Thyroid gland (tissue), 4 donors: ENCODE measurements at places on chromosomes 6 and 20. TPM values are rescaled to one million over a fixed set of nuclear protein-coding genes. Genes with fewer than 3 reads are reported as not detected.
A peak's percentile ranks its signal among the peaks of the same experiment; 100 is the strongest.

The ROS1 gene
- not detected for total RNA-seq

The ZBTB46 gene
- 39.9 TPM for total RNA-seq

DNA sequence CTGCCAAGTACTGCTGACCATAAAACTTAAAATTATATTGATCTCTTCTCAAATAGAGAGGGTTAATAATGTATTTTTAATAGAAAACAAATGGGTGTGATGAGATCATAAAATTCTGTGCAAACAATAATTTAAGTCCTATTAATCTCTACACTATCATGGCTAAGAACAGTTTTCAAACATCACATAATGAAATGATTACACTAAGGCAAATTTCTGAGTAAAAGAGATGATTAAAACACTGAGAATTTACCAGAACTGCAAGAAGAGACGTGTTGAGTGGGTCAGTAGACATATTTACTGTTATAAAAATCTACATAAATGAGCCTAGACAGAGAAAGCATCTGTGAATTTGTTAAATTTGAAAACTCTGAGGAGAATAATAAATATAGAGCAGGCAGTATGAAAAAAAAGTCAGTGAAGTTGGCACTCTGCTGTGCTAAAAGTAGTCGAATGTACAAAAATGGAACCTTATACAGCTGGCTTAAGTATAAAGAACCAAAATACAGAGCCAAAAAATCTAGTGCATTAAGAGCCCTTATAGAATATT, 302.6 kb upstream of the MANEA start:
- no peak overlapping the region for H3K4me3 ChIP-seq
- no peak for DNase-seq
- no peaks in the 10 kb centered on the region for H3K36me3 ChIP-seq

GRCh38 chr20:20210327-20210726, 157.6 kb upstream of the INSM1 start:
- H3K4me3 ChIP-seq: no peak overlapping the region
- H3K27ac ChIP-seq: no peak overlapping the region
- no peak for DNase-seq
- H3K36me3 ChIP-seq: no peaks in the 10 kb centered on the region
- no peaks in the 10 kb centered on the region for H3K4me1 ChIP-seq

DNA sequence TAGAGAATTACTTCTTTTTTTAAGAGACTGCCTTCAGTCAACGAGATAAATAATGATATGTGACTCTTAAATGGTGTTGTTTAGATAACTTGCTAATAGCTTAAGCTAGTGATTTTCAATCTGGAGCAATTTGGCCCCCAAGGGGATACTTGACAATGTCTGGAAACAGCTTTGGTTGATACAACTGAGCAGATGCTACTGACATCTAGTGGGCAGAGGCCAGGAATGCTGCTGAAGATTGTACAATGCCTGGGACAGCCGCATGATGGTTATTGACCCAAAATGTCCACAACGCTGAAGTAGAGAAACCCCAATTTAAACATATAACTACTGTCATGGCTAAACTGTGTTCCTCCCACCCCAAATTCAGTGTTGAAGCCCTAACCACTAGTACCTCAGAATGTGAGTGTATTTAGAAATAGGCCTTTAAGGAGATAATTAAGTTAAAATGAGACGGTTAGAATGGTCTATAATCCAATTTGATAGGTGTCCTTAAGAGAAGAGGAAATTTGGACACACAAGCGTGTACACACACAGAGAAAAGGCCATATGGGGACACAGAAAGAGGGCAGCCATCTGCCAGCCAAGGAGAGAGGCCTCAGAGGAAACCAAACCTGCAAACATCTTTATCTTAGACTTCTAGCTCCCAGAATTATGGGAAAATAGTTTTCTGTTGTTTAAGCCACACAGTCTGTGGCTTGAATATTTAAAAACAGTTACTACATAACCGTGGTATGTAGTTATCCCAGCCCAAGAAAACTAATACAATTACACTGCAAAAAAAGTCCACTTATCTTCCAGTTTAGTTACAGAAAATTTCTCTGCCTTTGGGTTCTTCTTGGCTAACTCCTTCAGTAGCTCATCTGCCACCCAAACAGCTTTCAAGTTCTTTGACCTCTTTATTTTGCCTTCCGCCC, 22.2 kb downstream of the RWDD2A start:
- no peaks in the 10 kb centered on the region for H3K36me3 ChIP-seq
- no peak overlapping the region for H3K27ac ChIP-seq
- H3K4me1 ChIP-seq: no peaks in the 10 kb centered on the region
- no peak overlapping the region for H3K4me3 ChIP-seq

The SPATS1 gene
- not detected for total RNA-seq

DNA sequence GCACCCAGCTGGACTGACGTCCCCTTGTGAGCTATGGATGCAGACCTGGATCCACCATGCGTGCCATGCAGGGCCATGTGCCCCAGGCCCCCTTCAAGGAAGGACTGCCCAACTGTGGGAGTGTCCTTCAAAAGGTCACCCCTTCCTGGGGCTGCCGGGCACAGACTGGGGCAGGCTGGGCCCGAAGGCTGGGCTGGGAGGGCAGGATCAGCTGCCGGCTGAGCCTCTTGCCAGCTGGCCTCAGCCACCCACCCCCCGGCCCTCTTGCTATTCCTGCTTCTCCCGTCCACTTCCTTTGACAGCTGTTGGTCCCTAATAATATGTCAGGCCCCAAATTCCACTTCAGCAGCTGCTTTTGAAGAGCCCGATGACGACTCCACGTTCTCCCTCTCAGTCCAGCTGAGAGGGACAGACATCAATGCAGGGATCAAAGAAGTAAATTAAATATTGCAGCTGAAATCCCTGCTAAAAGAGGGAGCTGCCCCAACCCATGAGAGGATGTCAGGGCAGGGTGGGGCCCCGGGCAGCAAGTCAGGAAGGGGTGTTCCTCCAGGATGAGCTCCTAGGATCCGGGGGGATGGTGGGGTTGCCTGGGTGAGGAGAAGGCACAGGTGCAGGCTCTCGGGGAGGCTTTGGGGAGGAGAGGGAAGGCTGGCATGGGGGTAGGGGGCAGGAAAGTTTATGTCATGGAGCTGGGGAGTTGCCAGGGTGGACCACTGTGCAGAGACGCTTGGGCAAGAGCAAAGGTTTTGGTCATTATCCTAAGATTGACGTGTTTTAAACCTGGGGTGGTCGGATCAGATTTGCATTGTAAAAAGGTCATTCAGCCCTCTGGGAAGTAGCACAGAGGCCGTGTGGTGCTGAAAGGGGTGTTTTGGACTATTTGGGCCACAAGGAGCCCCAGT, 185.0 kb downstream of the ANKRD60 start:
- no peaks in the 10 kb centered on the region for H3K27me3 ChIP-seq
- H3K4me1 ChIP-seq: no peaks in the 10 kb centered on the region
- no peak for DNase-seq
- no peak overlapping the region for H3K27ac ChIP-seq
- no peaks in the 10 kb centered on the region for H3K36me3 ChIP-seq

The EPPIN gene
- 1.1 TPM for total RNA-seq

- H3K27ac ChIP-seq: no peak overlapping the region
- peaks cover 7% of the 10 kb centered on the region for H3K4me1 ChIP-seq
- H3K4me3 ChIP-seq: no peak overlapping the region
- H3K27me3 ChIP-seq: no peaks in the 10 kb centered on the region
- no peaks in the 10 kb centered on the region for H3K36me3 ChIP-seq
These were observed 29.7 kb downstream of the PREX1 start for GRCh38 chr20:48797850-48798747.

The C20orf96 gene
- total RNA-seq: 9.5 TPM

The DDR1 gene
- 207 TPM for total RNA-seq

DNA sequence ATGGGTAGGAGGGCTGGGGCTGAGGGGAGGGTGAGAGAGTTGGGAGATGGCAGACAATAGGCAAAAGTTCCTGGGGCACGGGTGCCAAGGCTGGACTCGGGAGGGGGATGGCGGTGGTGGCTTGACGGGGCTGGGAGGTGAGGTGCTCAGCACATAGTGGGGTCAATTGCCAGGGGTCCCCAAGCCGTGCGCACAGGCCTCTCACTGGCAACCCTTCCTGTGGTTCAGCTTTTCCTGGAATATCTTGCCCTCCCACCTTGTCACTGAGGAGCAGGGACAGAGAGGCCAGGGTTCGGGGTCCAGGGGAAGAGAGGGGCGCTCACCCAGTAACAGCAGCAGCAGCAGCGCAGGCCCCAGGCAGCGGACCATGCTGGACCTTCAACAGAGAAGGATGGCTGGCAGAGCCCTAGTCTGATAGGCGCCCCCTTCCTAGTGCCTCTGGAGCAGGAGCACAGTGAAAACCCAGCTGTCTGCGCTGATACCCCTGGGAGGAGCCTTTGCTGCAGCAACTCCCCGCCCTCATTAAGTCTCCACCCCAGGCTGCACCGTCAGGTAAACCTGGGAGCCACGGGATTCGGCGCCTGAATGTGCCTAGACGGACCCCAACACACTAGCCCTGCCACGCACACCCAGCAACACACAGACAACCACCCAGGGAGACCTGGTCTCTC, at the start of gene GFRA4:
TSS of gene GFRA4 (minus strand) at position 369 of the 671 bp plus-strand sequence. CDS start at position 369, 0 bp downstream.
- H3K4me3 ChIP-seq: no peak within 1 kb of the TSS
- no peaks in the 10 kb centered on the region for H3K36me3 ChIP-seq
- no peaks in the 10 kb centered on the region for H3K27me3 ChIP-seq
- no peak for DNase-seq
- H3K4me1 ChIP-seq: peaks cover 18% of the 10 kb centered on the region

GRCh38 chr20:59790346-59790745, 143.1 kb downstream of the SYCP2 start:
- no peak overlapping the region for H3K27ac ChIP-seq
- H3K27me3 ChIP-seq: no peaks in the 10 kb centered on the region
- H3K36me3 ChIP-seq: no peaks in the 10 kb centered on the region
- DNase-seq: no peak
- H3K4me3 ChIP-seq: no peak overlapping the region

DNA sequence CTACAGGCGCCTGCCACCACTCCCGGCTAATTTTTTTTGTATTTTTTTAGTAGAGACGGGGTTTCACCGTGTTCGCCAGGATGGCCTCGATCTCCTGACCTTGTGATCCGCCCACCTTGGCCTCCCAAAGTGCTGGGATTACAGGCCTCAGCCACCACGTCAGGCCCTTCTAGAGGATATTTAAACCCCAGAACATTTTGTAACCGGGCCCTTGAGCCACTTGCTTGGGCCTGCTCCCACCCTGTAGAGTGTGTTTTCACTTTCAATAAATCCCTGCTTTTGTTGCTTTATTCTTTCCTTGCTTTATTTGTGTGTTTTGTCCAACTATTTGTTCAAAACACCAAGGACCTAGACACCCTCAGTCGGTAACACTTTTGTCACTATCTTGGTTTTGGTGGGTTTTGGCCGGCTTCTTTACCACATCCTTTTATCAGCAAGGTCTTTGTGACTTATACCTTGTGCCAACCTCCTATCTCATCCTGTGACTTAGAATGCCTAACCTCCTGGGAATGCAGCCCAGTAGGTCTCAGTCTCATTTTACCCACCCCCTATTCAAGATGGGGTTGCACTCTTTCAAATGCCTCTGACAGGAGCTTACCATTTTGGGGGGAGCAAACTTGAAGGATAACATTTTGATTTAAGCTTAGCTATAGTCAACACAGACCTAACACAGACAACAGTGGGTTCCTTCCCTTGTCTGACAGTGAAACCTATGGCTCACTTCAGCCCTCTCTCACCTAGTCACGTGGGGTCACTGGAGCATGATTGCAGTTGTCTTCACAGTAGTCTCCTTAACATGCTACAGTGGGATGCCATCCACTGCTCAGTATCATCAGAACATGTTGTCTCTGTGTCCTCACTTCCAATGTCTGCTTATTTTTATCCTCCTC, 27.9 kb upstream of the KIF6 start:
- no peaks in the 10 kb centered on the region for H3K36me3 ChIP-seq
- no peak for DNase-seq
- H3K4me3 ChIP-seq: no peak overlapping the region
- no peak overlapping the region for H3K27ac ChIP-seq

DNA sequence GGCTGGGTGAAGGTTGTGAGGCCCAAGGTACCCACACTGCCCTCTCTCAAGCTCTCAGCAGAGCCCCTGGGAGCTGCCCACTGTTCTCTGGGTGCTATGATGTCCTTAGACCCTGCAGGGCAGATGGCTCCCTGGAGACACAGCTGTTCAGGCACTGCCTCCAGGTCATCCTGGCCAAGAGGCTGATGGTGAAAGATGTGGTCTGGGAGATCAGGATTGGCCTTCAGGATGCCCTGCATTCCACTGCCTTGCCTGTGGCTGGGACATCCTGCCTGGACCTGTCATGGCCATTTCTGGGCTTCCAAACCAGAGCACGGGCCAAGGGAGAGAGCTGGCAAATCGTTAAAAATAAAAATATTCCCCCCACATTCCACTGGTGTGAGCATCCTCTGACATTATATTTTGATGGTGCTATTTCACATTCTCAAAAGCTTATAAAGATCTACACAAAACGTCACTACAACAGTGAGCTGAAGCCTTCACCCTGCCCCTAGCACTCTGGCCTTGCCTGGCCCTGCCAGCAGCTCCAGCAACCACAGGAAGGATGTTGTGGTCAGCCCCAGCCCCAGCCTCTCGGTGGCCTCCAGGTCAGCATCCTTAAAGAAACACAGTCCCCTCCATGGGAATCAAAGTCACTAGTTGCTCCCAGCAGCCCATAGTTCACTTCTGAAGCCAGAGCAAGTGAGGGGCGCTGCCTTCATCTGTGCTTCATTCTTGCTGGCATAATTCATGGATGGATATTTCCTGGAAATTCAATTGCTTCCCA, 13.5 kb upstream of the KCNK16 start:
- H3K4me3 ChIP-seq: no peak overlapping the region
- H3K27ac ChIP-seq: no peak overlapping the region
- no peak for DNase-seq

The PNLDC1 gene
- not detected for total RNA-seq

GRCh38 chr6:145315982-145316600, 419.2 kb downstream of the EPM2A start:
- no peaks in the 10 kb centered on the region for H3K4me1 ChIP-seq
- H3K27ac ChIP-seq: no peak overlapping the region
- H3K27me3 ChIP-seq: no peaks in the 10 kb centered on the region
- H3K4me3 ChIP-seq: no peak overlapping the region
- H3K36me3 ChIP-seq: no peaks in the 10 kb centered on the region
- DNase-seq: no peak

- no peak for DNase-seq
- no peaks in the 10 kb centered on the region for H3K4me1 ChIP-seq
- H3K27ac ChIP-seq: no peak overlapping the region
- H3K36me3 ChIP-seq: no peaks in the 10 kb centered on the region
- no peak overlapping the region for H3K4me3 ChIP-seq
These were observed 222.9 kb downstream of the SLC24A3 start for GRCh38 chr20:19435316-19435715.

- peaks cover 18% of the 10 kb centered on the region for H3K4me1 ChIP-seq
- DNase-seq: no peak
- peak overlapping the region; percentile 67 for H3K4me3 ChIP-seq
- H3K36me3 ChIP-seq: no peaks in the 10 kb centered on the region
- no peaks in the 10 kb centered on the region for H3K27me3 ChIP-seq
These were observed 420 bp downstream of the CENPQ start for GRCh38 chr6:49463612-49463967.

- H3K27ac ChIP-seq: no peak overlapping the region
- H3K27me3 ChIP-seq: no peaks in the 10 kb centered on the region
- no peaks in the 10 kb centered on the region for H3K4me1 ChIP-seq
- DNase-seq: no peak
- no peak overlapping the region for H3K4me3 ChIP-seq
These were observed 7.7 kb downstream of the NTSR1 start for GRCh38 chr20:62716198-62716940.

- no peaks in the 10 kb centered on the region for H3K4me1 ChIP-seq
- H3K36me3 ChIP-seq: no peaks in the 10 kb centered on the region
- H3K4me3 ChIP-seq: no peak overlapping the region
- DNase-seq: no peak
- H3K27ac ChIP-seq: no peak overlapping the region
These were observed 67.8 kb upstream of the ANKEF1 start for GRCh38 chr20:9966966-9967365.

- no peaks in the 10 kb centered on the region for H3K27me3 ChIP-seq
- no peak overlapping the region for H3K27ac ChIP-seq
- no peak overlapping the region for H3K4me3 ChIP-seq
- DNase-seq: no peak
These were observed 26.1 kb upstream of the RIPOR2 start for GRCh38 chr6:24961852-24962251.

The DEFB124 gene
- not detected for total RNA-seq
